T-helper 2 cell treated with Interferon-gamma antibody and Interleukin-4, amounts not matched to agents 5 μg/mL and 100 μg/mL, for 36 hours (primary cell): ENCODE measurements at places on chromosomes 16 and 17.

DNA sequence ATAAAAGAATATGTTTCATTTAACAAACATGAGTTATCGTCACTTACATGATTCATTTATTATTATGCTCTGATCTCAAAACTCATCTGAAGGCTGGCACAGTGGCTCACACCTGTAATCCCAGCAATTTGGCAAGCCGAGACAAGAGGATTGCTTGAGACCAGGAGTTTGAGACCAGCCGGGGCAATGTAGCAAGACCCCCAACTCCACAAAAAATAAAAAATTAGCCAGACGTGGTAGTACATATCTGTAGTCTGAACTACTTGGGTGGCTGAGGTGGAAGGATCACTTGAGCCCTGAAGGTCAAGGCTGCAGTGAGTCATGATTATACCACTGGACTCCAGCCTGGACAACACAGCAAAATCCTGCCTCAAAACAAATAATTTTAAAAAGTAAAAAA, 16.0 kb downstream of the APPBP2 start:
- peaks cover 16% of the 10 kb centered on the region for H3K36me3 ChIP-seq
- peaks cover 7% of the 10 kb centered on the region for H3K4me1 ChIP-seq
- no peak for DNase-seq
- no peak overlapping the region for H3K27ac ChIP-seq
- H3K27me3 ChIP-seq: no peaks in the 10 kb centered on the region
- H3K4me3 ChIP-seq: no peak overlapping the region

GRCh38 chr16:65666132-65666941, 544.5 kb upstream of the CDH11 start:
- no peaks in the 10 kb centered on the region for H3K27me3 ChIP-seq
- H3K4me3 ChIP-seq: no peak overlapping the region
- no peak for DNase-seq
- no peaks in the 10 kb centered on the region for H3K36me3 ChIP-seq

- DNase-seq: peak; percentile 42
- H3K27ac ChIP-seq: peak overlapping the region; percentile 81
- peak overlapping the region; percentile 80 for H3K4me3 ChIP-seq
- H3K4me1 ChIP-seq: peaks cover 43% of the 10 kb centered on the region
- H3K36me3 ChIP-seq: no peaks in the 10 kb centered on the region
- peaks cover 3% of the 10 kb centered on the region for H3K27me3 ChIP-seq
These were observed 56.1 kb downstream of the B9D1 start for GRCh38 chr17:19306160-19307111.

GRCh38 chr16:69324013-69324531, 6.3 kb downstream of the PDF start:
- no peak for DNase-seq
- H3K27me3 ChIP-seq: no peaks in the 10 kb centered on the region
- H3K36me3 ChIP-seq: peaks cover 65% of the 10 kb centered on the region

DNA sequence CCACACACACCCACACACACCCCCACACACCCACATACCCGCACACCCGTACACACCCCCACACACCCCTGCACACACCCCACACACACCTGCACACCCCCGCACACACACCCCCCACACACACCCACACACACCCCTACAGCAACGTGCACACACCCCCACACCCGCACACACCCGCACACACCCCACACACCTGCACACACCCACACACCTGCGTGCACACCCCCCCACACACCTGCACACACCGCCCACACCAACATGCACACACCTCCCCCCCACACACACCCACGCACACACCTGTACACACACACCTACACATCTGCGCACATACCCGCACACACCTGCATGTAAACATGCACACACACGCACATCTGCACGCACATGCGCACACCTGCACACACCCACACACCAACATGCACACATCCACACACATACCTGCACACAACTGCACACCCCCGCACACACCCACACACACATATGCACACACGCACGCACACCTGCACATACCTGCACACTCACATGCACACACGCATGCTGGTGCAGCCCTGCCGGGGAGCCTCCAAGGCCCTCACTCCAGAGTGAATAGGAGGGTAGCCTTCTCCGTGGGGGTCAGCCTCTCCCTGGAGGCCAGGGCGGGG, 7.5 kb downstream of the ASPSCR1 start:
- H3K36me3 ChIP-seq: peaks cover 21% of the 10 kb centered on the region
- DNase-seq: no peak

DNA sequence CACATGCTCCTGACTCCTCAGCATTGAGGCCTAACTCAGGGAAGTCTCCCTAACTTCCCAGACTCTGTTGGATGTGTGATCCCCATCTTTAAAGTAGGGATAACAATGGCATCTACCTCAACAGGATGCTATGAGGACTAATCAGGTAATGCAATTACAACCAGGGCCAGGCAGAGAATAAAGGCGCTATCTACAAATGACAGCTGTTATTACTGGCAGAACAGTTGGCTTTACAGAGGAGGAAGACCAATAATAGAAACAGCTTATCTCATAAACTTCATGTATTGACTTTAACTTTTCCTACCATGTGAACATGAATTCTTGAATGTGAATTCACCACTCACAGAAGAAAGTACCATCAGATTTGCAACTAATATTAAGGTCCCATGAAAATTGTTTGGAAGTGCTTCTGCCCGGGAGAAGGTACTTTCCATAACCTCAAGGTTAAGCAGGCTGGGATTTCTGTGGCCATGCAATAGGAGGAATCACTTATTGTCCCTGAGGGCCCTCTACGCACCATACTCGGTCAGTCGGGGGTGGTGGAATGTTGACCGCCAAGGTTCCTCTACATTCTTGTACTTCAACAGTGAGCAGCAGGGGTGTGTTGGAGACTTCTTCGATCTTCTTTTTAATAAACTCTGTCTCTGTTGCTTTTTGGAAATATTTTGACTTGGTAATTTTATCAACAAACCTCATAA, 22.6 kb upstream of the ERN1 start:
- H3K36me3 ChIP-seq: peaks cover 26% of the 10 kb centered on the region
- no peak overlapping the region for H3K27ac ChIP-seq
- no peaks in the 10 kb centered on the region for H3K27me3 ChIP-seq
- H3K4me1 ChIP-seq: peaks cover 13% of the 10 kb centered on the region

GRCh38 chr17:31314782-31315100, 887 bp upstream of the EVI2B start:
- H3K27ac ChIP-seq: peak overlapping the region; percentile 98
- DNase-seq: no peak
- H3K4me1 ChIP-seq: peaks cover 42% of the 10 kb centered on the region
- H3K4me3 ChIP-seq: peak overlapping the region; percentile 95
- peaks cover 63% of the 10 kb centered on the region for H3K36me3 ChIP-seq

DNA sequence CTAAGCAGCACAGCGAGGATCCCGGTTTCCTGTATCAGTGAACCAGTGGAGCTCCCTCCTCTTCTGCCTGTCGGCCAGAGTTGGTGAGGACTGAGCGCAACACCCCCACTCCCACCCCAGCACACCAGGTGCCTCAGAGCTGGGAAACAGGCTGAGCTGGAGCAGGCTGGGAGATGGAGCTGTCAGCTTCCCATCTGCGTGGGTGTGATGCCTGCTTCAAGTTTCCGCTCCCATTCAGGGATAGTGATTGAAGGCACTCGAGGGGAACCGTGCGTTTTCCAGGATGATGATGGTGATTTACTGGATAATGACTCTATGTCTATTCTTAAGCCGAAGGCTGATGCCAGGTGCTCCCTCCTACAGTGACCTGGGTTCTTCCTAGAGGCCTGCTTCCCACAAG, 144.5 kb downstream of the TMEM132E start:
- no peak for DNase-seq
- no peaks in the 10 kb centered on the region for H3K4me1 ChIP-seq
- H3K4me3 ChIP-seq: no peak overlapping the region

- DNase-seq: no peak
- no peak overlapping the region for H3K4me3 ChIP-seq
- H3K27ac ChIP-seq: peak overlapping the region; percentile 52
- H3K27me3 ChIP-seq: no peaks in the 10 kb centered on the region
- H3K4me1 ChIP-seq: peaks cover 21% of the 10 kb centered on the region
These were observed 21.2 kb downstream of the SREBF1 start for GRCh38 chr17:17815436-17816200.

DNA sequence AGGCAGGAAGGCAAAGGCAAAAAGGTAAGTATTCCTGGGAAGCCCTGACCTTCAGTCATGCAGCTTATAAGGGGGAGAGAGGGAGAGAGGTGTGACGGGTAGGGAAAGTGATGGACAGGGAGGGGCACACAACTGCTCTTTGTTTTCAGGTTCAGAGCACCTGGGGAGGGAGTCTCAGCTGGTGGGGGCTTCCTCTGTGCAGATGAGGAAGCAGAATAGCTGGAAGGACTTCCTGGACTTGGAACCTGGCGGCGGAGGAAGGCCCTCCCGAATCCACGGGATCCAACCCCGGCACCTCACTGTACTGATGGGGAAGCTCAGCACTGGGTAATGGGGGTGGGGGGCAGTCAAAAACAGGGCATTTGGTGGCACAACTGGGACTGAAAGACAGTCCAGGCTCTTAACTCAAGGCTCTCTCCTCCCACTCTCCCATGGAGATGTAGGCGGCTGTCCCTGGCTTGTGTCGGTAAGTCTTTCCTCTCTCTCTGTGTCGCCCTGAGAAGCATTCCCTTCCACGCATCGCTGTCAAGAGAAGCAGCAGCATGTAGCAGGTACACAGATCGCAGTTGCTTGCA, 11.9 kb upstream of the PITPNM3 start:
- H3K27me3 ChIP-seq: peaks cover 2% of the 10 kb centered on the region
- no peak overlapping the region for H3K4me3 ChIP-seq
- no peak overlapping the region for H3K27ac ChIP-seq
- H3K36me3 ChIP-seq: no peaks in the 10 kb centered on the region
- no peak for DNase-seq

DNA sequence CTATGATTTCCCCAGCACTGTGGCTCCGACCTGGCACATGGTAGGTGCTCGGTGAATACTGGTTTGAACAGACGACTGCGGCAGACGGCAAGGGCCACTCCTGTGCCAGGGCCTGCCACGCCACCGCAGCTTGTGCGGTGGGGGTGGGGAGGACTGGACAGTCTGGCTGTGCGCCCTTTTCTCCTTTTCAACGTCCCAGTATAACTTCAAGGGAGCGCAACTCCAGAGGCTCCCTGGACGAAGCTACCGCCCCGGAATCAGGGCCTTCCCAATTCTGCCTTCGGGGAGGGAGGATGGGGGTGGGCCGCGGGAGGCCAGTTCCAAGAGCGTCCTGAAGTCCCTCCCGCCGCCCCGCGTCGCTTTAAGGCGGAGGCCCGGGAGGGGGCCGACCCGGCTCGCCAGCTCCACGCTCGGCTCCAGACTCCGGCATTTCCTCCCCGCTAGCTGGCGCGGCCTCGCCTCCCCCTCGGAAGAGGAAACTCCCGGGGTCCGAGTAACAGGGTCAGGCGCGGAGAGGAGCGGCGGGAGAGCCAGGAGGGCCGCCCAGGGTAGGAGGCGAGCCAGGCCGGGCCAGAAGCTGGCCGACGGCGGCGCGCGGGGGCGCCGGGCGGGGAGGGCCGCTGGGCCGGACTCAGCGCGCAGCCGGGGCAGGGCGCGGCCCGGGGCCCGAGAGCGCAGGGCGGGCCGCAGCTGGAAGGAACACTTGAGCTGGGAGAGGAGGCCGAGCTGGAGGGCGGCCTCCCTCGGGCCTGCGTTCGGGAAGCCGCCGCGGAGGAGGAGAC, at the start of gene ITPRIPL2:
ITPRIPL2 (plus strand) TSS at position 388 of the 782 bp plus-strand sequence. CDS start 498 bp downstream, outside the sequence.
- H3K27me3 ChIP-seq: no peaks in the 10 kb centered on the region
- peak; percentile 45 for DNase-seq
- H3K4me3 ChIP-seq: peak within 1 kb of the TSS; percentile 84

- no peaks in the 10 kb centered on the region for H3K4me1 ChIP-seq
- no peak overlapping the region for H3K4me3 ChIP-seq
- no peaks in the 10 kb centered on the region for H3K27me3 ChIP-seq
- DNase-seq: no peak
- no peaks in the 10 kb centered on the region for H3K36me3 ChIP-seq
These were observed 31.5 kb upstream of the IRX6 start for GRCh38 chr16:55292491-55292890.

DNA sequence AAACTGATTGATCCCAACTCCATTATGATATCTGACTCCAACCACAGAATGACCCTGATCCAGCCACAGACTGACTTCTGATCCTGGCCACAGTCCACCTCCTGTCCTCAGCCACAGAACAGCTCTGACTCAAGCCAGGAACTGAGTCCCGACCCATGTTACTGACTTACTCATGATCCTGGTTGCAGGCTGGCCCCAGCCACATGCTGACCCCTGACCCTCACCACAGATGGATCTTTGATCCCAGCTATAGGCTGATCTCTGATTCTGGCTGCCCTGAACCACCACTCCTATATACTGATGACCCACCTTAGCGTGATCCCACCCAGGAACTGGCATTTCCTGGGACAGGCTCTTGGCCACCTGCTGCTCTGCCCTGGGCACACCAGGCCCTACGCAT, 32.2 kb upstream of the IL21R start:
- H3K36me3 ChIP-seq: peaks cover 25% of the 10 kb centered on the region
- no peaks in the 10 kb centered on the region for H3K27me3 ChIP-seq
- peak overlapping the region; percentile 74 for H3K27ac ChIP-seq
- peaks cover 40% of the 10 kb centered on the region for H3K4me1 ChIP-seq
- H3K4me3 ChIP-seq: no peak overlapping the region

GRCh38 chr16:70664325-70665112, 18.2 kb downstream of the IL34 start:
- H3K4me1 ChIP-seq: no peaks in the 10 kb centered on the region
- H3K27me3 ChIP-seq: peaks cover 2% of the 10 kb centered on the region
- no peaks in the 10 kb centered on the region for H3K36me3 ChIP-seq
- no peak overlapping the region for H3K4me3 ChIP-seq

DNA sequence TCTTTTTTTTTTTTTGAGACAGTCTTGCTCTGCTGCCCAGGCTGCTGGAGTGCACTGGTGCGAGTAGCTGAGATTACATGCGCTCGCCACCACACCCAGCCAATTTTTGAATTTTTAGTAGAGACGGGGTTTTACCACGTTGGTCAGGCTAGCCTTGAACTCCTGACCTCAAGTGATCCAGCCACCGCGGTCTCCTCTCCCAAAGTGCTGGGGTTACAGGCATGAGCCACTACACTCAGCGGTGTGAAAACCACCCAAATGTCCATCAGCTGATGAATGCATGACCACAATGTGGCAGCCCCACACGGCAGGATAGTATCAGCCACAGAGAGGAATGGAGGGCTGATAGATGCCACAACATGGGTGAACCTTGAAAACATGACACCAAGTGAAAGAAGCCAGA, 2.1 kb downstream of the P2RX5 start:
- peak; percentile 67 for DNase-seq
- peaks cover 21% of the 10 kb centered on the region for H3K4me1 ChIP-seq
- H3K4me3 ChIP-seq: peak overlapping the region; percentile 93
- H3K27ac ChIP-seq: peak overlapping the region; percentile 55
- H3K36me3 ChIP-seq: peaks cover 24% of the 10 kb centered on the region
- H3K27me3 ChIP-seq: no peaks in the 10 kb centered on the region

- H3K4me1 ChIP-seq: no peaks in the 10 kb centered on the region
- H3K4me3 ChIP-seq: no peak overlapping the region
- H3K27me3 ChIP-seq: peaks cover 10% of the 10 kb centered on the region
- no peaks in the 10 kb centered on the region for H3K36me3 ChIP-seq
- H3K27ac ChIP-seq: no peak overlapping the region
These were observed 11.0 kb upstream of the CDH5 start for GRCh38 chr16:66355526-66355925.

GRCh38 chr17:31535581-31535981, 144.1 kb downstream of the RAB11FIP4 start:
- H3K27me3 ChIP-seq: no peaks in the 10 kb centered on the region
- H3K36me3 ChIP-seq: peaks cover 17% of the 10 kb centered on the region
- H3K27ac ChIP-seq: no peak overlapping the region
- DNase-seq: no peak
